ENCODE measurements at places on chromosomes 5 and 9. TPM values are rescaled to one million over a fixed set of nuclear protein-coding genes. Genes with fewer than 3 reads are reported as not detected.

Gene PCDHGC3
- 13.9 TPM for total RNA-seq

- peak; percentile 93 for DNase-seq
Measured at GRCh38 chr5:38265546-38266179, 7.3 kb downstream of the EGFLAM start.

DNA sequence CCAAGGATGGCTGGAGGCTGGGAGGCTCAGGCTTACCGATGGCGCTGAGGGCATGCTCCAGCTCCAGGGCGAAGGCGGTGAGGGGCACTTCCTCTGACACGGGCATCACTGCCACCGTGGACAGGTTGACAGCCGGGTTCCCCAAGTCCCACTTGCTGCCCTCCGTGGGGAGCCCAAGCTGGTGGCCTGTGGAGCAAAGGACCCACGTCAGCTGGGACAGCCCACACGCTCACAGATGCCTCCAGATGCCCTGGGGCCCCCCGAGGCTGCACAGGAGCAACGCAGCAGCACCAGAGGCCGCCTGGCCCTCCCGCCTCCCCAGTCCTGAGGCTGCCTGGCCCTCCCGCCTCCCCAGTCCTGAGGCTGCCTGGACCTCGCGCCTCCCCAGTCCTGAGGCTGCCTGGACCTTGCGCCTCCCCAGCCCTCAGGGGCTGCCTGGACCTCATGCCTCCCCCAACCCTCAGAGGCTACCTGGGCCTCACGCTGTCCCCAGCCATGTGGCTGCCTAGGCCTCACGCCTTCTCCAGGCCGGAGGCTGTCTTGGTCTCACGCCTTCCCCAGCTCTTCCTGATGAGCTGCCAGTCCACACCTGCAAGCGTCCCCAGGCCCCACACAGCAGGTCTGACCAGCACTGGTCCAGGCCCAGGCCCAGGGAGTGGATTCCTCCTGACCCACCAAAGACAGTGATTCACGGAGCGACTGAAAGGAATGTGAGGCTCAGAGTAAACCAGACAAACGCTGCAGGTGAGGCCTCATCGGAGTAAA, 25.6 kb upstream of the NSMF start:
- no peak for DNase-seq

- DNase-seq = no peak
Measured at GRCh38 chr5:55096182-55096581, 6.3 kb upstream of the GZMA start.

GRCh38 chr5:101664071-101664791, 631.9 kb downstream of the SLCO4C1 start:
- no peak for DNase-seq

GRCh38 chr9:121085661-121086060, 10.9 kb downstream of the CNTRL start:
- no peak for DNase-seq

GRCh38 chr5:66830636-66831035, 234.4 kb downstream of the MAST4 start:
- no peak for DNase-seq

Gene ANXA2R
- total RNA-seq = 0.97 TPM

DNA sequence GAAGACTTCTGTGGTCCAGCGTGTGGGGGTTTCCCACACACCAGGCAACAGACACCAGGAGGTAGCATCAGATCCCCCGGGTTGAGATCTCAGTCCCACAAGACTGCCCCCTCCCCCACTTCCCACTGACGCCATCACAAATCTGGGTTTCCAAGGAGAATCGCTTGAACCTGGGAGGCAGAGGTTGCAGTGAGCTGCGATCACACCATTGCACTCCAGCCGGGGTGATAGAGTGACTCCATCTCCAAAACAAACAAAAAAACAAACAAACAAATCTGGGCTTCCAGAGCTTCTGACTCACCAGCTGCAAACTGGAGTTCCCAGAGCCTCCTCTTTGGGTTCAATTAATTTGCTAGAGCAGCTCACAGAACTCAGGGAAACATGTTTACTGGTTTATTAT, 4.7 kb upstream of the GBGT1 start:
- DNase-seq = peak; percentile 84

Gene GRM6
- total RNA-seq = not detected

DNA sequence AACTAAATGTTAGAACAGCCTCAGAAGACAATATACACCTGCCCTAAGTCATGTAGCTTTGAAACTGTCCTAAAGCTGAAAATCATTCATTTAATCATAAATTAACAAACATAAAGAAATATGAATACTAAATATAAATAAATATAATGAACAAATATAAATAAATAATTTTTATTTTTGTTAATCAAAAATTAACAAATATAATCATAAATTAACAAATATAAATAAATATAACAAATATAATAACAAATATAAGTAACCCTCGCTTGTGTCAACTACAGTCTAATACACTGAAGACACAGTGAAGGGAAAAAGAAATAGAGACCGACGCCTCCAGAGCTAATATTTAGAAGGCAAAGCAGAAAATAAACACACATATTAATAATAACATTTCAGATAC, 527.3 kb downstream of the CYLC2 start:
- no peak for DNase-seq

GRCh38 chr5:132831095-132831860, 831 bp upstream of the SHROOM1 start:
- no peak for DNase-seq
